AML-193 (cell line): ENCODE measurements at places on chromosomes 2 and 18.

DNA sequence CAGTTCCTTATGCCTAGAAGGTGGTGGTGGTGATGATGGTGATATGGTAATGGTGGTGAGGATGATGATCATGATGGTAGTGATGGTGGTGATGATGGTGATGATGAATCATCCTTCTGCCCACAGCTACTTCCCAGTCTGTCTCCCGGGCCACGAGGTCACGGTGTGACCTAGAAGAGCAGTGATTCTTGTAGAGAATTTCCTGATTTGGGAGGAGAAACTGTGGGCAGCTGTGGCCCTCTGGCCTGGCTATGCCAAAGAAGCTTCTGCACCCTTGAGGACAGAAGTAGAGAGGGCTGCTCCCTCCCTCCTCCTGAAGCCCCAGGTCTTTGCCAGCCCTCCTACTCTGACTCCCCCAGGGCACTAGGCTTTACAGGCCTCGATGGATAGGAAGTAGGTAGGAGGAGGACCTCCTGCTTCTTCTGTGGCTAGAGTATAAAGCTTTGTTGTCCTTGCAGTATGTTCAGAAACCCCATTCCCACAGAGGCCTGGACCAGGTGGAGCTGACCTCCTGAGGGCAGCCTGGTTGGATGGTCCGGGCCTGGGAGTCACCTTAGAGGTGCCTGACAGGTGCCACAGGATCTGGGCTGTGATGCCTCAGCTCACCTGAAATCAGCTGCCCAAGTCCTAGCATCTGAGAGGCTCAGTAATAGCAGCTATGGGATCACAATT is 57.9 kb upstream of the EPAS1 start:
- DNase-seq = no peak

DNA sequence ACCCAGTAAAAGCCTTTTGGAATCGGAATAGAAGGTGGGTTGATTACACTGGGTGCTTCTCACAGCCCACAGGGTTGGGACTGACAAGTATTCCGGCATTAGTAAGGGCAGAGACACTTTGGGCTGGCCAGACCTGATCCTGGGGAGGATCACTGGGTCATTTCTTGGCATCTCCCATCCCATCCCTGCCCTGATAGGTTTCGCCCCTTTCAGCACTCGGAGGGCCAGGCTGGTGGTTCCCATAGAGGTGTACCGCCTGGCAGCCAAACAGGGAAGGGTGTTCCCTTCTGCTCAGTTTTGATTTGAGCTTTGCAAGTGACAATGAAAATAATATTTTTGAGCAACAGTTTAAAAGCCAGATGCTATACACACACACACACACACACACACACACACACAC is 37.3 kb downstream of the CYP1B1 start:
- DNase-seq = no peak

GRCh38 chr18:76765649-76766048 is 56.7 kb upstream of the ZNF236 start:
- no peak for DNase-seq

- DNase-seq = no peak
Observed at GRCh38 chr2:162795312-162795711, 43.3 kb downstream of the KCNH7 start.

DNA sequence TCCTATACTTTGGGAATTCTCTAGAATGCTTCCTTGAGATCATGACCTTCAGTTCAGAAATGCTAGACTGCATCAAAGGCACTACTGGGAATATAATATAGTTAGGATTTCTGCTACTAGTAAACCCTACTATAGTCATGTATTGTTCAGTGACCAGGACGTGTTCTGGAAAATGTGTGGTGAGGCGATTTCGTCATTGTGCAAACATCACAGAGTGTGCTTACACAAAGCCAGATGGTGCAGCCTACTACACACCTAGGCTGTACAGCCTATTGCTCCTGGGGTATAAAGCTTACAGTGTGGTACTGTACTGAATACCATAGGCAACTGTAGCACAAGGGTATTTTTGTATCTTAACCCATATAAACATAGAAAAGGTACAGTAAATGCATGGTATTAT is 13.0 kb downstream of the CXCR4 start:
- DNase-seq = no peak

GRCh38 chr2:86769838-86770237 is 20.9 kb downstream of the CD8A start:
- no peak for DNase-seq

DNA sequence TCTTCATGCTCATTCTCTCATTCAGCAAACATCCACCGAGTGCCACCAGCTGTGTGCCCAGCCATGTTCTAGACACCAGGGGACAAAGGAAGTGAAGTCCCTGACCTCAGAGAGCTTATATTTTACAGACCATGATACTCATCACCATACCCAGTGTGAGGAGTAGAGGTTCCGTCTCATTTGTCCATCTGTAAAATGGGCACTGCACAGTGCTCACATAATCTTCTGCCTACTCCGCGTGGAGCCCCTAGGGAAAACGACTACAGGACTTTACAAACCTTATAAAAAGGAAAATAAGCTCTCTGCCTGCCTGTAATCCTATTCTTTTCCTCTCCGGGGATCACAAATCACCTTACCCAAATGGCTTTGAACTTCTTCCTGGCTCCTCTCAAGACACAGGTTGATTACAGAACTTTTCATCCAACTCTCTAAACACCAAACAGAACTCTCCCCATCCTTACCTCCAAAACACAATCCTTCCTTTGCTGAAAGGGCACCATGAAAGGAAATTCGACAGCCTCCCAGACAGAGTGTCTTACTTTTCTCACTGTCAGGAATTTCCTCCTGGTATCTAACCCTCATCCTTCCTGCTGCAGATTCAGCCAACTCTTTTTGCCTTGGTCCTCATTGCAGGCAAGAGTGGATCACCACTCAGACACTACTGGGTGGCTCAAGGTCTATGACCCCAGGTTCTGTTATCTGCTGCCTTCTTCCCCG is 99.5 kb downstream of the TNS1 start:
- no peak for DNase-seq

DNA sequence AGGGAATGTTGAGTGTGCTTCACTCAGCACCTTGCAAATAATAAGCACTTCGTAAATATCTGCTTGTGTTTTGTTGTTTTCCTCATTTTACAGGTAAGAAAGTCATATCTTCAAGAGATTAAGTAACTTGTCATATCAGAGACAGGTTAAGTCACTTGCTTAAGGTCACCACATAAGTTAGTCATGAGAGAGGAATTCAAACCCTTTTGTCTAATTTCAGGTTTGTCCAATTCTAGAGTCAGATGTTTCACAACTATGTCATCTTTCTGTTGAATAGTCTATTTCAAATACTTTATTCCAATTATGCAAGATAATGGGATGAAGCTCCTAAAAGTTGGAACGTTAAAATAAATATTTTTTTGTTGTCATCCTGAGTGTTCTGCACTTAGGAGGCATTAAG is 13.5 kb upstream of the CUL3 start:
- DNase-seq = no peak
